AG04449 (cell line): ENCODE measurements at places on chromosomes 5 and 9.

- DNase-seq: no peak
Measured at GRCh38 chr5:170882345-170882744, 20.5 kb downstream of the RANBP17 start.

DNA sequence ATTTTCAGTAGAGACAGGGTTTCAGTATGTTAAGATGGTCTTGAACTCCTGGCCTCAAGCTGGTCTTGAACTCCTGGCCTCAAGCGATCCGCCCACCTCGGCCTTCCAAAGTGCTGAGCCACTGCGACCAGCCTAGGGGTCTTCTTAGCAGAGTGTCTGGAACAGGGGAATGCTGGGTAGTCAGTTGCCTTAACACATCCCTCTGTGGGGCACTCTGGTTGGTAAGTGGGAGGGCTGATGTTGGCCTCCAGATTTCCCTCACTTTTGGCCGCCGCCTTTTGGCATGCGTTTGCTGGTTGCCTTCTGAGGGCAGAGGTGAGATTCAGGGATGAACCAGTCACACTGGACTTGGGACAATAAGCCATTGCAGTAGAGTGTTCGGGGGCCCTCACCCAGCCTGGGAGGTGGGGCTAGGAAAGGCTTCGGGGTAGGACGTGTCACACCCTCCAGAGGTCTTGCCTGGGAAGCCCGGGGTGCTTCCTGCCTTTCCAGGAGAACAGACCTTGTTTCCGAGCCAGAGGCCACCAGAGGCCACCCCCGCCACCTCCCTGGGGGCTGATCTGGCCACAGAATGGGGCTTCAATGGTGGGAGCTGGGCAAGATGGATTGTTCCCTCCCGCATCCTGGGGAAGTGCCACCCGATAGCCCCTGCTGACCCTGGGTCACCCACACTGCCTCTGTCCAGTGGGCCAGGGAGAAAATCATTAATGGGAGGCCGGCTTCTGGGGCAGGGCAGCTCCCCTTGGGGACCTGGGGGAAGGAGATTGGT is 13.3 kb downstream of the FGF18 start:
- no peak for DNase-seq

DNA sequence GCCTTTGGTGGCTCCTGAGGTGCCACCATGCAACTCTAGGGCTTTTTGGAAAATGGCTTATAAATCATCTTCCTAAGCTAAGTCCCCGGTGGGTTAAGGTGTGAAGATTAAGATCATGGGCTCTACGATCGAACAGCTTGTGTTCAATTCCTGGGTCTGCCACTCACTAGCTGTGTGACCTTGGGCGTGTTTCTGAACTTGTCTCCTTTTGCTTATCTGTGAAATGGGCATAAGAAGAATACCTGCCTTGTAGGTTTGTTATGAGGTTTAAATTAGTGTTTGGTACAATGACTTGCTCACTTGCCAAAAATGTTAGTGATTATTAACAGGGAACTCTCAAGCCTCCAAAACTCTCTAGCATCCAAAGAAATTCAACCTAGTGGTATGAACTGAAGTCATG is 119.2 kb upstream of the PITX1 start:
- no peak for DNase-seq

DNA sequence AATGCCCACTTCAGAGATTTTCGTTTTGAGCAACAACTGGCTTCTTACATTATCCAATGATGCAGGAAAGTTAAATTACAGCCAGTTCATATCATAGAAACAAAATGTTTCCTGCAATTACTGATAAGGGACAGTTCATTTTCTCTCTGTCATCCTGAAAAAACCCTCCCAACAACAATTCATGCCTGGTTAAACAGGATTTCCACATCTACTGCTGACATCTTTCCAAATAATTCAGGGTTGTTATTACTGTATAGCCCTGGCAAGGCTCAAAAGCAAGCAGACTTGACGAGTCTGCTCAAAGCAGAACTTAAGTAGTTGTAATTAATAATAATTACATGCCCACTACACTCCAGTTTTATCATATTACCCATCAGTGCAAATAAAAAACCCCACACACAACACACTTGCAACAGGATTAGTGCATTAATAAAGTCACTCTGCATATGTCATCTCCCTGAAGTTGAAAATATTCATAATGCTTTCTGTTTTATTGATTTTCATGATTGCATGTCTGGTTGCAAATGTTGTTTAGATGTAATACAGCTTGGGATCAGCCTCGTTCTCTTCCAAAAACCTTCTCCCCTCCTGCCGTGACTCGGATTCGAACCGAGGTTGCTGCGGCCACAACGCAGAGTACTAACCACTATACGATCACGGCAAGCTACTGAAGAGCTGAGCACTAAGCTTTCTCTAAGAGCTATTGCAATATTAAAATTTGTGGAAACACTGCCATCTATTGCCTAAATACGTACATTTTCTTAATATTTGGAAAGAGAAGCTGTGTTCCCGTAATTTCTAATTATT is 119.6 kb upstream of the NFIB start:
- no peak for DNase-seq

- no peak for DNase-seq
Measured at GRCh38 chr9:34959461-34959860, 1.4 kb downstream of the PHF24 start.

- no peak for DNase-seq
Measured at GRCh38 chr5:2240118-2240904, 357.6 kb upstream of the IRX4 start.

DNA sequence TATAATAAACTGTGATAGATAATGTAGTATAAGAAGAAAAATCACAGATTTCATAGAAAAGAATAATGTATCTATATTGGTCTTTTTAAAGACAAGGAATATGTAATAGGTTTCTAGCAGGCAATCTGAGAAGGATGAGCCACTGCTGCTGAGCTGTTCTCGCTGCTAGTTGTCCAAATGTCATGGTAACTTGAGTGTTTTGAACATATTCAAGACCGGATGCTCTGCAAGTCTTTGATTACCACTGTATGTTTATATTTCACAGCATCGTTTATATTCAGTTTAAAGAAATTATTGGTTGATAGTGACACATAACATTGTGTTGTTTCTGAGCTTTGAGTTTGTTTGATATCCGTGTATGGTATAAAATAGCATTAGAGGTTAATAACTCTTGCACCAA is 9.6 kb downstream of the C5orf47 start:
- DNase-seq: no peak

DNA sequence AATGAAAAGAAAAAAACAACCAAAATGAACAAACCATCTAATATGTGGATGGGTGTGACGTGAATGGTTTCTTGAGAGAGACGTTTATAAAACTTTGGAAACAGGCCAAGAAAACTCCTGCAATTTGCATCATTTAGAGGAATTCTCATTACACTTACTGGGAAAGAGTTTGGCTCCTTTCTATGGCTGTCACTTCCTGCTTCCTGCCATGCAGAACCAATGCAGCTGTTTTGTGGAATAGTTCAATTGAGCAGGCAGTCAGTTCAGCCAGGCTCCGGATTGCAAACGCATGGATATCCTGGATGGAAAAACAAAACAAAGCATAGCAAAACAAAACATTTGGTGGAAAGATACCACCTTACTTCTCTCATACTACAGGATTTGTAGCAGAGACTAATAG is 36.6 kb downstream of the FAM114A2 start:
- DNase-seq: no peak

GRCh38 chr9:127098916-127099553 is 23.4 kb downstream of the ANGPTL2 start:
- DNase-seq: no peak

DNA sequence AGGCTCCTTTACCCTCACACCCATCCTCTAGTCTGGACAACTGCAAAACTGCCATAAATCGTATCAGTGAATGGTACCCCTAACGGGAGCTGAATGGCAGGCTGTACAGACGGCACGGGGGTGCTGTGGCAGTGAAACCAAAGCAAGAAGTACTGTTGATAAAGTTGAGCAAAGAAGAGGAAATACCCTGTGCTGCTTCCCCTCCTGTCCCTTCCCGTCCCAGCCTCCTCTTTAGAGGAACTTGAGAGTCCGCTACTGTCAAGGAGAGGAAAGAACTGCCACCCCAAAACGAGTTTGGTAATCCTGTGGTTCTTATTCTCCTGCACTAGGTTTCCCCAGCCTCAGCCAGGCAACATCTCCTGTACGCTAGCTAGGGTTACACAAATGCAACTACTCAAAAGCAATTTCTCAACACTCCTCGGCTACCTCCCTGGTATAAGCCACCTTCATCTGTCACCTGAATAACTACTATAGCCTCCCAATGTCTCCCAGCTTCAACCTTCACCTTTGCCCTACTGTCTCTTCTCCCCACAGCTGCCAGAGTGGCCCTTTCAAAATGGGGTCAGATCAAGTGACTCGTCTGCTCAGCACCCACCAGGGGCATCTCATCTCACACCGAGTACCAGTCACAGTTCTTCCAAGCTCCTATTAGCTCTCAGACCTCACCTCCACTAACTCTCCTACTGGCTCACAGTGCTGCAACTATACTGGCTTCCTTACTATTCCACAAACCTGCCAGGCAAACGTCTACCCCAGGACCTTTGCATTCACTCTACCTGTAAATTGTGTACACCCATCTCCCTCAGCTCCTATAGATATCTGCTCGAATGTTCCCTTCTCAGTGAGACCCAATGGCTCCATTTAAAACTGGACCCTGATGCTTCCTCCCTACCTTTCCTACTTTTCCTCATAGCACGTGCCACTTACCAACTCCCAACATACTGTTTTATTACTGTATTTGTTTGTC is 4.1 kb downstream of the GLRX start:
- no peak for DNase-seq

GRCh38 chr5:54988218-54988617 is 2.8 kb upstream of the ESM1 start:
- no peak for DNase-seq

- no peak for DNase-seq
Measured at GRCh38 chr9:134180786-134181647, 16.7 kb upstream of the RNU6ATAC start.

DNA sequence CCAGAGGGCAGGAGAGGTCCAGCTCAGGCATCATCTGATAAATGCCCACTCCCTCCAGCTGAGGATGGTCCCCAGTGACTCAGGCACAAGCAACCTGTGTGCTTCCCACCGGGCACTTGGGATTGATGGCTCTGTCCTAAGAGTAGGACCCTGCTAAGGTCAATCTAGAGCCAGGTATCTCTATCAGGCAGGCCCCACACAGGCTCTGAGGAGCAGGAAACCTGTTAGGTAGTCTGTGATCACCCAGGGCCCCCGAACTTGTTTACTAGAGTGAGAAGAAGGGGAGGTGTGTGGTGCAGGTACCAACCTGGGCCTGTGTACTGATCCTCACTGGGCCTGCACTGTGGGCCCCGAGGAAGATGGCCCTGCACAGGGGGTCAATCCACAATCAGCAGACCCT is 119.6 kb upstream of the FSTL4 start:
- DNase-seq: no peak

GRCh38 chr5:17020678-17021601 is 84.9 kb upstream of the MYO10 start:
- no peak for DNase-seq

DNA sequence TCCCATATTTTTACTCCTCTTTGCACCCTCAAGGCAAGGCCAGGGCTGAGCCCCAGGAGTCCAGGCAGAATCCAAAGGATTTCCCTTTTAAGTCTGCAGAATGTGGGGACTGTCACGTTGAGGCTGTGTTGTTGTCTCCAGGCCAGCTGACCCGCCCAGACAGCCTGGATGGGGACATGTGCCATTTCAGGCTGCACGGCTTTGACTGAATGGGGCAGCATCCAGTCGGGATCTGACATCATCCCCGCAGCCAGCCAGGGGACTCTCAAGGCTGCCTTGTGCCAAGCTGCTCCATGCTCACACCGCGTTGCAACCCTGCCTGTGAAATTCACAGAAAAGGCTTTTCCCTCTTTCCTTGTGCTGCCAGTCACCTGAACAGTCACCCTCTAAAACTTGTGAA is 2.2 kb upstream of the ZNF366 start:
- no peak for DNase-seq

- DNase-seq: no peak
Measured at GRCh38 chr5:100779669-100780375, 123.3 kb downstream of the ST8SIA4 start.

DNA sequence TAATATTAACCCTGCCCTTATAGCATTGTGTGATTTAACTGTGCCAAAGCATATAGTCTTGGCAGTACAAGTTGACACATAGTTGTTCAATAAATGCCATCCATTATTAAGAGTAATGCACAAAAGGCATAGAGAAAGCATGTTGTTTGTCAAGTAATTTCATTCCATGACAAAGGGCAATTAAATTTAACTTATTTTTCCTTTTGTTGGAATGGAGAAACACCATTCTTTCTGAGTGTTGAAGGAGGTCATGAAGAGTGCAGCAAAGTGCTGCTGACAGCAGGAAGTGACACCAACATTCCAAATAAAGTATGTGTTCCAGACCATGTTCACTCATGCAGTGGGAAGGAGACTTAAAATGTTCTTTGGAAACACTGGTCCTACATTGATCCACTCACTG is 29.1 kb downstream of the ANKDD1B start:
- DNase-seq: peak; percentile 26

DNA sequence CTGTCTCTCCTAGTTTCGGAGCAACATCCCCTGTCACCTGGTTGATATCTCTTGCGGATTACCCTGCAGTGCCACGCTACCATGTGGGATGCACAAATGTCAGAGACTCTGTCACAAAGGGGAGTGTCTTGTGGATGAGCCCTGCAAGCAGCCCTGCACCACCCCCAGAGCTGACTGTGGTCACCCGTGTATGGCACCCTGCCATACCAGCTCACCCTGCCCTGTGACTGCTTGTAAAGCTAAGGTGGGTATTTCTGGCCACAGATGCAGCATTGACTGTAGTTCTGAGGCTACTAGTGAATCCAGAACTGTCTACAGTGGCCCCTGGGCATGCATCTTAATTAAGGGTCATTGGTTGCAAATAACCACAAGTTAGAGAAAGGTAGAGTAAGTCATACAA is 50.8 kb downstream of the AQP7 start:
- no peak for DNase-seq

GRCh38 chr9:12783767-12784460 is 9.1 kb downstream of the LURAP1L start:
- DNase-seq: no peak

GRCh38 chr5:169609716-169610115 is 26.1 kb downstream of the SPDL1 start:
- DNase-seq: no peak

- no peak for DNase-seq
Measured at GRCh38 chr5:60436518-60436917, 263.4 kb downstream of the DEPDC1B start.

GRCh38 chr5:4116834-4117233 is 521.2 kb downstream of the IRX1 start:
- no peak for DNase-seq

DNA sequence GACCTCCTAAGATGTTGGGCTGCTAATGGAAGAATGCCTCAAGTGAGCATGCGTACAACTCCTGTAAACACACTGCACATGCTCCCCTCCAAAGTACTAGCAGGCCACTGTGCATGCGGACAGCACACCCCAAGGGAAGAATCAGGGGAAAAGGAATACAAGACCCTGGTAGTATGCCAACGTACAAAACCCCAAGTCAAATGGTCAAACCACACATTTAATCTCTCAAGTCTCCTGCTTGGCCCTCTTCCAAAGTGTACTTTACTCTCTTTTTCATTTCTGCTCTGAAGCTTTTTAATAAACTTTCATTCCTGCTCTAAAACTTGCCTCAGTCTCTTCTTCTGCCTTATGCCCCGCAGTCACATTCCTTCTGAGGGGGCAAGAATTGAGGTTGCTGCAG is 466.4 kb downstream of the DMRTA1 start:
- no peak for DNase-seq
